ENCODE measurements at places on chromosomes 2 and 18.
A peak's percentile ranks its signal among the peaks of the same experiment; 100 is the strongest.

GRCh38 chr2:190999949-191000665 lies 13.9 kb downstream of the STAT1 start:
- no peak for DNase-seq

DNA sequence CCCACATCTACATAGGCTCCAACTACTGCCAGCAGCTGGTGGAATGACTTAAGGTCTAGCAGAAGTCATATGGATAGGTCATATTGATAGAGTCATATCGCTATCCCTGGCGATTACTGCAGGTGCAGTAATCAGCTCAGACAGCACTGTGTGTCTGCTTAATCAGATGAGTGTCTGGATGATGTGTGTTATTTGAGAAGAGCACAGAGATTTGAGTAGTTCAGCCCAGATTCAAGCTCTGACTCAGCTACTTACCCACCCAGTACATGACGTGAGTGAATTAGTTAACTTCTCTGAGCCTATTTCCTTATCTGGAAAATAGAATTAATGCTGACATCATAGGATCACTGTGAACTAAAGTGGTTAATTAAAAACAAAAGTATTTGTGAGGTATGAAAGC lies 78.9 kb downstream of the EHD3 start:
- DNase-seq = no peak

GRCh38 chr2:85015653-85016360 lies 44.8 kb downstream of the KCMF1 start:
- DNase-seq = no peak

DNA sequence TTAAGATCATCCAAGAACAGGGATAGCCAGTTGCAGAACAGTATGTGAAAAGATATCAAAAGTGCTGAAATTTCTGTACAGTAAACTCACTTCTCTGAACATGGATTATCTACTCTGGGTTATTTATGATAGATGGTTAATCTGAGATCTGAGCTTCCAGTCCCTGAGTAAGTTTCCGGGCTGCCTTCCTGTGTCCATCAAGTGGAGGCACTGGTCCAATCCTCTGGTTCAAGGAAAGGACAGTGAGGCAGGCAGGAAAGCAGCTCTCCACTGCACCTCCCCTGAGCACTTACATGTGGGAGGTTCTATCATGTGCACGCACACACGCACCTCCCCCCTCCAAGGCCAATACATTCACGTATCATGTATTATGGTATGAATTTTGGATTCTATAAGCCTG lies 32.5 kb downstream of the GPR45 start:
- no peak for DNase-seq

DNA sequence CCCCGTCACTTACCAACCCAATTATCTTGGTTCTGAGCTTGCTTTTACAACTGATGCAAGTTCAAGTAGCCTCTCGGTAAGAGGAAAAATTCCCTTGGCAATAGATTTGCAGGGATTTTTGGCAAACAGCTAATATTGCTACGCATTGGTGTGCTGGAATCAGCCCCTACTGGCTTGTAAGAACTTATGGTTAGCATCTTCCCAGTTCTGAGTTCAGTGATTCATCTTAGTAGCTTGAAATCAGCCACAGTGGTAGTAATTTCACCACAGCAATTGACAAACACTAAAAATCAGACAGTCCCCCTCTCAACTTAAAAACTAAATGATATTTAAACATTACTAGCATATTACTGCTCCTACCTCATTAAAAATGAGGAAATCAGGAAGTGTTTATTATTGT lies 5.9 kb upstream of the RAX start:
- DNase-seq = no peak

- DNase-seq = no peak
These were observed 126.0 kb downstream of the LPIN1 start for GRCh38 chr2:11872247-11872947.

- DNase-seq = no peak
These were observed 22.9 kb upstream of the CAVIN2 start for GRCh38 chr2:191869781-191870180.

DNA sequence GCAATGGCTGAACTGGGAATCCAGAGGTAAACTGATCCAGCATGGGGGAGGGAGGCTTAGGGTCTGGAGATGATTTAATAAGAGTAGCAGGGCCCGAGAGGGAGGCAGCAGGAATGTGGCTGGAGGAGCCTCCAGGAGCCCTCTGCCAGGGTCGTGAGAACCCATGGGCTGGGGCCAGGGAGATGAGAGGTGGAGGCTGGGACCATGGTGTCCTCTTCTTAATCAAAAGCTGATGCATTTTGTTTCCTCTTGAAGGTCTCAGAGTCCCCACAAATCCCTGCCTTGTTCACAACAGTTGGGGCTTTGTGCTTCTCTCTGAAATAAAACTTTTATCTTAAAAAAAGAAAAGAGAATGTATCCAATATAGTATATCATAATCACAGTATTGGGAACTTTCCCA lies 123.7 kb upstream of the ZNF516 start:
- no peak for DNase-seq

DNA sequence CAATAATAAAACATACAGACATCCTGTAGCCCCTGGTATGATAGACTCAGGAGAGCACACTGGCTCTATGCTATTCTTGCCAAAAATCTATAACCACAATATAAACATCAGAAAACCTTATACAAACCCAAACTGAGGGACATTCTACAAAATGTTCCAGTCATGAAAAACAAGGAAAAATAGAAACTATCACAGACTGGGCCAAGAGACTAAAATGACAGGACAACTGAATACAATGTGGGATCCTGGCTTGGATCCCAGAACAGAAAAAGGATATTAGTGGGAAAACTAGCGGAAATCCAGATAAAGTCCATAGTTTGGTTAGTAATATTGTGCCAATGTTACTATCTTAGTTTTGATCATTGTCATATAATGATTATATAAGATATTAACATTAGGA lies 29.6 kb upstream of the EPAS1 start:
- no peak for DNase-seq

DNA sequence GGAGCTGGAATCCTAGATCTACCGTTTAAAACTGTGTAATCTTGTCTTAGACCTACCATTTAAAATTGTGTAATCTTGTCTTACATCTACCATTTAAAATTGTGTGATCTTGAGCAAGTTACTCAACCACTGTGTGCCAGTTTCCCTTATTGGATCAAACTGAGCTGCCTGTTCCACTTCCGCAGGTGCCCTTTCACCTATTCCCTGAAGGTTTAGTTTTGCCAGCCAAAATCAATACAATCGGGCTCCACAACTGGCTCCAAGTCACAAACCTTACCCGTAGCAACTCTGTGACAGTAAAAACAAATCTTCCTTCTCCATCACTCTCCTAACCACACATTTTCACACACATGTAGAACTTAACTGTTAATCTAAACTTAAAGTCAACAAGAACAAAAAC lies 20.1 kb downstream of the DOCK10 start:
- DNase-seq = no peak

- no peak for DNase-seq
These were observed 365.9 kb upstream of the HS6ST1 start for GRCh38 chr2:128684523-128684922.

GRCh38 chr2:239460780-239461179 lies 60.0 kb upstream of the HDAC4 start:
- no peak for DNase-seq

GRCh38 chr2:134670955-134671354 lies 47.8 kb downstream of the TMEM163 start:
- DNase-seq = no peak

DNA sequence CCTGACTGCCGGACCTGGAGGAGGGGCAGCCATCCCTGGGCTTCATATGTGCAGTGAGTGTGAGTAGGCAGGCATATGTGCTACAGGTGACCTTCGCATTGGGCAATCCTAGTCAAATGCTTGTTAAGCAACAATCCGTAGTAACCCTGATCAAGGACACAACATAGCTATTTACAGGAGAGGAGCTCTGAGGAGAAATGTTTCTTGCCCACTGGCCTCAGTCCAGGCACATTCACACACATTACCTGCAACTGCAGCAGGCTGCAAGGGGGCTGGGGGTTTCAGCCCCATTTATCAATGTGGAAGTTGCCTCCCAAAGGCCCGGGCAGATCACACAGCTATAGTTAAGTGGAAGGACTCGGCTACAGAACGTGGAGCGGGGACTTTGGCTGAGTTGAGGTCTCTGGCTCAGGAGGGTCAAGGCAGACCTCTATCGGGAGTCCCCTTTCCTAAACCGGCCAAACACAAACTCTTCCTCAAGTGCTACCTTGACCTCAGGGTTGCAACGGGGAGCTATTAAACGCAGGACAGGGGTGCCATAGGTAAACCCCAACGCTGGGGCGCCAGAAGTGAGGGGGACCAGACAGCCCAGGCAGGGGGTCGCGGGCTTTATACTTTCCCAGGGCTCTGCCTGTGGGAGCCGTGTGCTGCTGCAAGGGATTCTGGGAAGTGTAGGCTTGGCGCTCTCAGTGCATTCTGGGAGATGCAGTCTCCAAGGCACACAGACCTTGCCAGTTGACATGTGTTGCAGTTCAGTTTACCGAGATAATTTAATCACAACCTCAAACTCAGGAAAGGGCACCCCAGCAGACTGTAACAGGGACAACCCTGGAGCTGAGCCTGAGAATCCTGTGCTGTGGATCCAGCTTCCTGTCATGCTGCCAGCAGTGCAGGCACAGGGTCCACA lies 9.4 kb downstream of the KHK start:
- DNase-seq = peak; percentile 65

Data from activated CD4-positive, alpha-beta memory T cell treated with anti-CD3 and anti-CD28 coated beads for 36 hours (primary cell).